ENCODE measurements at places on chromosomes 2 and 18.

DNA sequence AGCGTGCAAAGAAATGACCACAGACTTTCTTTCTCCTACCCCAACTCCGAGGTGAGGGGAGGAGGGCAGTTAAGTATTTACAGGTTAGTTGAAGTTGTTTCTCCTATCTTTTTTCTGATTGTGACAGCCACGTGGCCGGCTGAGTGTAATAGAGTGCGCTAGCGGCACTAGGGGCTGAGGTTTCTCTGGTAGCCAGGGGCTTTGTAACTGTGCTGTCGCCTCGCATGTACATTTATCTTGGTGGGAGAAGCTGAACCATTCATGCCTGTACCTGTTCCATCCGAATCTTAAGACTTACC, 214.1 kb upstream of the STON1 start:
- peak; percentile 37 for DNase-seq

GRCh38 chr2:132547090-132547687, 122.8 kb downstream of the LYPD1 start:
- peak; percentile 90 for DNase-seq

DNA sequence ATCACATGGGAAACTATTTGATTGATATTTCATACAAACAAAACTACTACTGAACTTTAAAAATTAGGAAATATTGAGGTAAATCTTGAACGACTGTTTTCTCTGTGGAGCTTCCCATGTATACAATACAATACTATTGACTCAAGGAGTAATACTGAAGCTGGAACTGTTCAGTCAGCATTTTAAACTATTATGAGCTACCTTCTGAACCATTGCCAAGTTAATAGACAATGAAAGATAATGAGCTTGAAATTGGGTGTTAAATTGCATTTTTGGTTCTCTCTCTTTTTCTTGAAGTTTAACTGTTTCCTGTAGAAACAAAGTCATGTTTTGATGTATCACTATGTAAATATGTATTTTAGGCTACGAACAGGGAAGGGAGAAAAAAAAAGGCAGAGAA, 569.2 kb downstream of the ZEB2 start:
- DNase-seq = no peak

- no peak for DNase-seq
Observed at GRCh38 chr2:232300894-232301387, 77.6 kb upstream of the ALPP start.

GRCh38 chr2:197786010-197786877, 1.1 kb upstream of the BOLL start:
- peak; percentile 59 for DNase-seq

GRCh38 chr2:70041663-70042062, 45.6 kb upstream of the PCBP1 start:
- peak; percentile 21 for DNase-seq

GRCh38 chr2:30686669-30687068, 120.6 kb downstream of the CAPN13 start:
- DNase-seq = no peak

DNA sequence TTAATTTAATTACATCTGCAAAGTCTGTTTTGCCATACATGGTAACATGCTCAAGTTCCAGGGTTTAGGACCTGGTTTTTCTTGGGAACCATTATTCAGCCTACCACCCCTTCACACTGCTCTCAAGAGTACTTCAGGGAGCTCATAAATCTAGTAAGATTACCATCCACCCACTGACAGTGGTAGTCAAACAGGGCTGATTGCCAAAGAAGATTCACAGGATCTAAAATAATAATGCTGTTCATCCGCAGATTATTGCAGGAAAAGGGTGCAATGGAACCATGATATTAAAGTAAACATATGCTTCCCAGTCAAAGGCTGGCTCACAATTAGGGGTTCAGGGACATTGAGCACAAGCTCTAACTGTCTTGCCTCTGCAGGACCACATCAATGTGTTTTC, 148.0 kb upstream of the CYRIA start:
- DNase-seq = no peak

DNA sequence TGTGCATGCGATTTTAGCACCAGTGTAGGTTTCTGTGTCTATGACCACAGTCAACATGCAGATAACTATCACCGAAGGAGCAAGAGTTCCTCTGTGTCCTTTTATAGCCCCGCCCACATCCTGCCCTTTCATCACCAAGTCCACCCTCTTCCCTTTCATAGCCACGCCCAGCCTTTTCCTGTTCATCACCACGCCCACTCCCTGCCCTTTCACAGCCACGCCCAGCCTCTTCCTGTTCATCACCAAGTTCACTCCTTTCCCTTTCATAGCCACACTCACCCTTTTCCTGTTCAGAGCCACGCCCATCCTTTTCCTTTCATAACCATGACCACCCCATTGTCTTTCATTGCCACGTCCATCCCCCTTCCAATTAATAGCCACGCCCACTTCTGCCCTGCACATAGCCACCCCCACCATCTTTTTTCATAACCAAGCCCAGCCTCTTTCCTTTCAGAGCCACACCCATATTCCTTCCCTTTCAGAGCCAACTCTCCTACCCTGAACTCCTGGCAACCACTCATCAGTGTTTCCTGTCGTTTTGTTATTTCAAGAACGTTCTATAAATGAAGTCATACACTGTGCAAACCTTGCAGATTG, 273.9 kb downstream of the MYT1L start:
- DNase-seq = peak; percentile 47

DNA sequence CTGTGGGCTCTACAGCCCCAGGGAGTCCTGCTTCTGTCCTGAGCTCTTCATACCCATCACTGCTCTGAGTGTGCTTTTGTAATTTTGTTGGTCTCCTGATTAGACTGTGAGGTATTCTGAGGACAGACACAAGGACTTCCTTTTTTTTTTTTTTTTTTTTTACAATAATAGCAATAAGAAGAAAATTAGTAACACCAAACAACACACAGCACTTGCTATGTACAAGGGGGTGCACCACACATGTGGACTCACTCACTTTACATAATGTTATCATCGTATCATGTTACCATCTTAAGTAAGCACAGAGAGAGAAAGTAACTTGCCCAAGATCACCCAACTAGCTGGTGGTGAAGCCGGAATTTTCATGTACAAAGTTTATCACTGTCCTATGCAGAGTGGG, 34.6 kb downstream of the MBP start:
- no peak for DNase-seq

GRCh38 chr2:219368690-219369191, 19.0 kb downstream of the DNPEP start:
- DNase-seq = peak; percentile 67

- DNase-seq = peak; percentile 39
Observed at GRCh38 chr18:10424585-10425307, 29.7 kb upstream of the APCDD1 start.

DNA sequence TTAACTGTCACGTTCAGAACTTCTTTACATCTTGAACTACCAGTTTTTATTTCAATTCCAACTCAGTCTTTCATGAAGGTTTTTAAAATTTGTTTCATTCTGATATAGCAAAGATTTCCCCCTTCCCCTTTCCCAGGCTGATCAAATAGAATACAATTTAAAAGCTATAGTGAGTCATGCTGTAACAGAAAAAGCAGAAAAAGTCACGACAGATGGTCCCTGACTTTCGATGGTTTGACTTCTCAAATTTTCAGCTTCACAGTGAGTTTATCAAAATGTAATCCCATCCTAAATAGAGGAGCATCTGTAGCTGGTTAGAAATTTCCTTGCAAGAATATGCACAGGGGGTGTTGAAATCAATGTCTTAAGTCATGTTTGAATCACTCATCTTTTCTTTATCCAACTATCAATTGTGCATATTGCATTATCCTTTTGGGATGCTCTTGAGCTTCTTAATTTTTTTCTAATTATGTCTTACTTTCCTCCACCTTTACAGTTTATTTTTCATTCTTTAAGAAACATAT, 500.3 kb downstream of the LRP1B start:
- DNase-seq = no peak

GRCh38 chr18:71252351-71252865, 963.6 kb downstream of the SOCS6 start:
- DNase-seq = no peak

- DNase-seq = peak; percentile 21
Observed at GRCh38 chr2:14492920-14493503, 139.5 kb upstream of the LRATD1 start.

DNA sequence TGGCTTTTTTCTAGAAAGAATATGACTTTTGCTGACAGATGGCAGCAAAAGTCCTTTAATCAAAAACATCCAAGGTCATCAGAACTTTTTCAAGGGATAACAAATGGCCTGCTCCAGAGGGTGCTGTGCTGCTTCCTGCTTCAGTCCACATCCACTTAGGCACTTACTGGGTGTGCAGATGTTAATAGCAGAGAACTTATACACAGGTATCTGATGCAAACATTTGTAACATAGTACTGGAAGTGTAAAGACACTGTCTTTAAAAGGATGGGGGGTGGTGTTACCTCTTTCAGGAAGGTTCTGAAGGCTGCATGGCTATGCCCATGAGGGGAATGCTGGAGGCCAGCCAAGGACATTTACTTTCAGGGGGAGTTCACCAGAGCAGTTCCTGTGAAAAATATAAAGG, 5.5 kb downstream of the HOXD8 start:
- peak; percentile 68 for DNase-seq

- no peak for DNase-seq
Observed at GRCh38 chr2:168897449-168897848, 3.6 kb upstream of the G6PC2 start.

GRCh38 chr2:202355993-202356505, 20.1 kb upstream of the BMPR2 start:
- no peak for DNase-seq

- DNase-seq = peak; percentile 43
Observed at GRCh38 chr2:3959372-3959771, 256.0 kb downstream of the DCDC2C start.

DNA sequence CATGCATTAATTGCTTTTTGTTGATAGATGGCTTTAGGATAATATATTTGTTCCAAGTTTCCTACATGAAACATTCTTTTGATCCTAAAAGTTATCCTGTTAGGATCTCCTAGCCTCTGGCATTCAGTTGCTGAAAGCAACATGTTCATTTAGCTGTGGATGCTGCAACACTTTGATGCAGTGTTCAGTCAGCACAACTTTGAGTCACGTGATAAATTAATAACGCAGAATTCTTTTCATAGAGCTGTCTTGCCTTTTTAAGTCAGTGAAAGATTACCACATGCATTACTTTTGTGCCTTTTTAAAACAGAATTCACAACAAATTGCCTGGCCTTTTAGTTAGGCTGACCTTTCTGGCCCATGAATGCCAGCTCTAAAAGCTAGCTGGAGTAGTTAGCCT, 1467.9 kb upstream of the ZEB2 start:
- DNase-seq = no peak

GRCh38 chr2:61575447-61575859, 37.3 kb upstream of the XPO1 start:
- DNase-seq = no peak

DNA sequence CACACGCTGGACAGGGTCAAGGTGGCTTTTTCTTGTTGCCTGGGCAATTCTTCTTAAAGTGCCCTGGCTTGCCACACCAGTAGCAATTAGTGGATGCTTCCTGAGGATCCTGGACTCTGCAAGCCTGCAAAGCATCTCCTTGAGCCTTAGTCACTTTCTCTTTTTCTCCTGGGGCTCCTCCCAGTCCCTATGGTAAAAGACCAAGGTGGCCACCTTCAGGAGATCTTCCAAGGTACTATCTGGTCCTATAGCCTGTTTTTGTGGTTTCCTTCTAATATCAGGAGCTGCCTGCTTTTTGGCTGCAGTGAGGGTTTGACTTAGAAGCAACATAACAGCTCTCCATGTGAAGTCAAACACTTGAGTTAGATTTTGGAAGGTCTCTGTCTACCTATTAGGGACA, 33.3 kb upstream of the GMCL1 start:
- DNase-seq = no peak

DNA sequence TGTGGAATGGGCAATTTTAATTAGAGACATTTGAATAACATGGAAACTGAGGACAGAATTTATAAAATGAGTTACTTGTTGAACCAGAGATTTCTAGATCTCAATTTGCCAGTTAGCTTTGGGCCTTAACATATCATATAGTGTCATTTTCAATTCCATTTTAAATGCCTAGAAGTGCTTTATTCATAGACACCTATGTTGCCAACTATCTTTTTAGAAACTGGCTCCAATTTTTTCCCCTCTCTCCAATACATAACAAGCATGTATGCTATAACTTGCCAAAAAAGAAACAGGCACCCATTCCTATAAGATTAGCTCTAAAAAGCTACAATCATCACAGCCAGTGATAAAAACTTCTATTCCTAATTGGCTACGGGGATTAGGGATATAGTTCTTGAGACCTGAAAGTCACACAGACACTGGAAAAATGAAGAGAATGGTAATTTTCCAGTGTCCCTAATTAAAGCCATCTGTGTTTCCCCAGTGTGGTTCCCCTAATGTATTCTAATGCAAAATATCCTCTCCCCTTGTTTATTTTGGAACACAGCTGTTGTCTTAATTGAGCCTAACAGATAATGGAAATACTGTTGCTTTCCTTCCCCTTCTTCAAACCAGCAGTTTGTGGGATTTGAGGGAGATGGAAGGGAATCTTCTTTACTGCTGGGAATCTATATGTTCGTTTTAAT, 205.5 kb upstream of the FSHR start:
- peak; percentile 61 for DNase-seq

DNA sequence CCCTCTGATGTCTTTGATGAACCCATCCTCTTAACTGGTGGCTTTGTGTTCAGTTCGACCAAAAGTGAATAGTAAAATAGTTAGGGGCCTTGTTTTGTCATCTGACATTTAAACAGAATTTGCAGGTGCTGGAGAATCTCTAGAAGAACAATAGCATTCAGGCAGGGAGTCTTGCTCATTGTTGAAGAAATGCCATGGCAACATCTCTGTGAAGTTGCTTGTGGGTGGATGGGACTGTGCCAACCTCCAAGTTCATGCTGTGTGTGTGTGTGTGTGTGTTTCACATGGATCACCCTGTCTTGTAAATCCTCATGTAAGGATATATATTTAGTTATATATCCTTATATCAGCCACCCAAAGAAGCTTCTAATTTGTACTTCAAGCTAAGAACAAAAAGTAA, 66.7 kb downstream of the SKA1 start:
- peak; percentile 5 for DNase-seq

- DNase-seq = no peak
Observed at GRCh38 chr2:27891673-27892105, 1.2 kb downstream of the BABAM2 start.

GRCh38 chr2:48113767-48114166, 207.5 kb upstream of the FBXO11 start:
- DNase-seq = no peak

DNA sequence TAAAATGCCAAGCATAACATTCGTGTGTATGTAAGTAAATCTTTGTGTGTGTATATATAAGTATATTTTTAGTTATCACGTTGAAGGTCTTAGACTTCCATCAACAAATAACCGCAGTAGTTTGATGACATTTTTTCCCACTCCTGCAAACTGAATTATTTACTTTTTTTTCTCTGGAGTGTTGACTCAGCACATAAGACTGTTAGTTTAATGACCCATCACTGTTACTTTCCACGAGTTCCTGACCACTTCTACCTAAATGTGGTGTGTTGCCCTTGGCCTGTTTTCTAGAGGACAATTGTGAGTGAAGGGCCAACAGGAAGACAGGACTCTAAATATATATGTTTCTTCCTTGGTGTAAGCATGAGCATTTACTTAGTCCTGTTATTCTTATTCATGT, 71.3 kb upstream of the TXNDC2 start:
- DNase-seq = no peak
